ENCODE measurements at places on chromosomes 3 and 15. TPM values are rescaled to one million over a fixed set of nuclear protein-coding genes. Genes with fewer than 3 reads are reported as not detected.

The TP63 gene
- 0.27 TPM for total RNA-seq

The ARL14 gene
- not detected for total RNA-seq

The ADAMTSL3 gene
- total RNA-seq: under 0.01 TPM

The CPNE4 gene
- total RNA-seq: not detected

The NLGN1 gene
- 2.2 TPM for total RNA-seq

The PTH1R gene
- total RNA-seq: under 0.01 TPM

The STX19 gene
- not detected for total RNA-seq

The THBS1 gene
- 16.2 TPM for total RNA-seq

The RGMA gene
- 1.1 TPM for total RNA-seq

The SNURF gene
- total RNA-seq: 5.1 TPM

All from hematopoietic multipotent progenitor cell (in vitro differentiated cells).